Karpas-422 (cell line): ENCODE measurements at places on chromosomes 5 and 9.

DNA sequence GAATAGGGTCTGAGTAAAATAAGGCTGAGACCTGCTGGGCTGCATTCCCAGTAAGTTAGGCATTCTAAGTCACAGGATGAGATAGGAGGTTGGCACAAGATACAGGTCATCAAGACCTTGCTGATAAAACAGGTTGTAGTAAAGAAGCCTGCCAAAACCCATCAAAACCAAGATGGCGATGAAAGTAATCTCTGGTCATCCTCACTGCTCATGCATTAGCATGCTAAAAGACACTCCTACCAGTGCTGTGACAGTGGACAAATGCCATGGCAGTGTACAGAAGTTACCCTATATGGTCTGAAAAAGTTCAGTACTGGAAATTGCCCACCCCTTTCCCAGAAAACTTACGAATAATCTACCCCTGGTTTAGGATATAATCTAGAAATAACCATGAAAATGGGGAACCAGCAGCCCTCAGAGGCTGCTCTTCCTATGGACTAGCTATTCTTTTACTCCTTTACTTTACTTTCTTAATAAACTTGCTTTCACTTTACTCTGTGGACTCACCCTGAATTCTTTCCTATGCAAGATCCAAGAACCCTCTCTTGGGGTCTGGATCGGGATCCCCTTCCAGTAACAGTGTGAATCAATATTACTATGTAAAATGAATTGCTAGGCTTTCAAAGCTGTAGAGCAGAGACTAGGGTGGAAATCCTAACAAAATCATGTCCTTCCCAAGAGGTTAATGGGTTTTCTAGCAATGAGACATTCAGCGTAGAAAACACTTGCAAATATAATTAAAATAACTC lies 257.8 kb downstream of the KIAA0825 start:
- DNase-seq: no peak

DNA sequence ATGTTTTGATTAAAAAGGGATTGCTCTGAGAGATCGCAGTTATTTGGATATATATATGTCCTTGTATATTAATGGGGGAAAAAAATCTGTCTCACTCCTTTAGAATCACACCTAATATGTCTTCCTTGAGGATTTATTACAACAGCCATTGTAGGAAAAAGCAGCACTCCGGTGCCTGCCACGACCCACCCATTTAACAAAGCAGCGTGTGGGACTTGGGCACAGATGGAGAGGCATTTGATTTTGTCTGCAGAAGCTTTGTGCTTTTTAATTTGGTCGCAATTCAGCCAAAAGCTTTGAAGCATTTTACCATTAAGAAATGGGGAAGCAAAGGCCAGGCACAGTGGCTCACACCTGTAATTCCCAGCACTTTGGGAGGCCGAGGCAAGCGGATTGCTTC lies 159.2 kb downstream of the SMARCA2 start:
- no peak for DNase-seq

DNA sequence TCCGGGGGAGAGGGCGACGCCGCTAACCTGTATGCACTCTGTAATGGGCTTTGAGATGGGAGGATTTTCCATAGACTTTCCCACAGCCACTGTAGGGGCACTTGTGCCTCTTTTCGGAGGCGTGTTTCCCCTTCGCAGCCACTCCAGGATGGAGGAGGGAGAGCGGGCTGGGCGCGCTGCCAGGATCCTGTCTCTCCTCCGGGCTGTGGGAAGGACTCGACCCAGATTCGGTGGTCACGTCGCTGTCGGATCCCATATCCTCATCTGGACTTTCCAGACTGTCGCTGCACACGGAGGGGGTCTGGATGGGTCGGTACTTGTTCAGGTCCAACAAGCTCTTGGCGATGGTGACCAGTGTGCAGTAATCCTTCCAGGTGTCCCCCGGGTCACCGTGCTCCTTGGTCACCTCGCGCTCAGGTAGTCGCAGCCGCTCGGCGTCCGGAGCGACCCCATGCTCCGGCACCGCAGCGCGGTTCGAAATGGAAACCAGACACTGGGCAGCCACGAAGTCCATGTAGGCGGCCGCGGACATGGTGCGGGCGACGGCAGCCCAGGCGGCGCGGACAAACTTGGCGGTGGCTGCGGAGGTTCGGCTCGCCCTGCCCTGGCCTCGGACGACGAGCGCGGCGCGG lies 1.5 kb downstream of the KLF9 start:
- no peak for DNase-seq

DNA sequence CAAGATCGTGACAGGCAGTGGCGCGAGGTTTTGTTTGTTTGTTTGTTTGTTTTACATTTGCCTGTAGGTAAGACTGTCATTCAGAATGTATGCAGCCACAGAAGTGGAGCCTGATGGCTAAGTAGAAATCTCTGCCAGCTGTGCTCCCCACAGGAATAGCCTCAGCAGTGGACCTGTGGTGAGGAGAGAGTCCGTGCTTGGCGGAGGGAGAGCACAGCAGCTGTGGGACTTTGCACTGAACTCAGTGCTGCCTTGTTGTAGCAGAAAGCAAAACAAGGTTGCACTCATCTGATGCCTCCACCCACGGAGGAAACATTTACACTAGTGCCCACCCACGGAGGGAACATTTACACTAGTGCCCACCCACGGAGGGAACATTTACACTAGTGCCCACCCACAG lies 4.4 kb upstream of the ZNF782 start:
- DNase-seq: no peak

DNA sequence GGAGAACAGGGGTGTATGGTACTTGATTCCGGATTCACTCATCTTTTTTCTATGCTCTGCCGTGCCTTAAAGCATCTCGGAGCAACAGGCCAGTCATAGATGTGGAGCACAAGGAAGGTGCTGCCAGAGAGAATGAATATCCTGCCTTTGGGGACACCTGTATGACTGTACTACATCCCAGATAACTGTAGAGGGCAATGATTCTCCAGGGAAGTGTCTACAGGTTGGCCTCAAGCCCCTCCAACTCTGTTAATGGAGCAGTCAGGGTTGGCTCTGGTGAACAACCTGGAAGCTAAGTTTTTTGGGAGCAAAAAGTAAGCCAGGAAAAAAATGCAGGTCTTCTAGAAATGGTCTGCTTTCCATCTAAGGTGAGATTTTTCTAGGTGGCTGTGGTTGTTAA lies 71.0 kb downstream of the NREP start:
- DNase-seq: peak; percentile 45

GRCh38 chr9:76403352-76403751 lies 9.1 kb upstream of the RFK start:
- DNase-seq: peak; percentile 65

- DNase-seq: no peak
These were observed 356.9 kb upstream of the WWC1 start for GRCh38 chr5:167934551-167934971.

- no peak for DNase-seq
These were observed 1236.6 kb downstream of the MAT2B start for GRCh38 chr5:164742025-164742424.

- DNase-seq: no peak
These were observed 141.7 kb downstream of the HTR1A start for GRCh38 chr5:63820577-63820976.

- no peak for DNase-seq
These were observed 161.7 kb downstream of the RANBP17 start for GRCh38 chr5:171023508-171023907.

DNA sequence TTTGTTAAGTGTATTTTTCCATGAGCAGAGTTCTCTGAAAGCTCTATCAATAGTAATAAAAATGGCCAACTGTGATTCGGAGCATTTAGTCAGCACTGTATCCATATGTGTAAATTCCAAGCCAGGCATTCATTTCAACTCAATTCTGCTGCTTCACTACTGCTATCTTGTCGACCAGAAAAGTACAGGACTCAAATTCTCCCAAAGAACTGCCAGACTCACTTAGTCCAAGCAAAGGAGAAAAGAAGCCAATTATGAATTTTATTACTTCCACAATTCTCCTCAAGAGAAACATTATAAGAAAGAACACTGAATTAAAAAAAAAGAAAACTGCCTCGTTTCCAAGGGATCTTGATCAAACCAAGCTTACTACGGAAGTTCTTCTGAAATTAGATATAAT lies 906.3 kb upstream of the DMAC1 start:
- DNase-seq: no peak

DNA sequence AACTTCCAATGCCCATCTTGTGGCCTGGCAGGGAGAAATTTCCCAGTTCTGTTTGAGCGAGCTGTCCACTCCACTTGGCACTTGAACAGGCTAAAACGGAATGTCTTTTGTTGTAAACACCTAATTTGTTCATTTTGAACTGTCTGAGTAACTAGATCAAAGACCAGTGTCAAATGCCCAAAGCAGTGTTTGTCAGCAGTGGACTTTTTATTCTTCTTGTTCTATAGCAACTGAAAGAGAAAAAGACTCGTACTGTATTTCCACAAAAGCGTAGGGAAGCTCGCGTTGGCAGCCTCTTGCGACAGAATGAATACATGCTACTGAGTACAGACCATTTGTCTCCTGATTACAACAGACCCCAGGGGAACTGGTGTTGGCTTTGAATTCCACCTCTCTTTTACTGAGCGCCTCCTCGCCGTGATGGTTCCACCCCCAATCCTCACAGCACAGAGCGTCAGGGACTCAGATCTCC lies 601.8 kb upstream of the ZNF608 start:
- DNase-seq: no peak
